ENCODE measurements at places on chromosomes 5 and 9.

GRCh38 chr9:96612105-96612965, 7.3 kb downstream of the CDC14B start:
- DNase-seq: peak; percentile 3

DNA sequence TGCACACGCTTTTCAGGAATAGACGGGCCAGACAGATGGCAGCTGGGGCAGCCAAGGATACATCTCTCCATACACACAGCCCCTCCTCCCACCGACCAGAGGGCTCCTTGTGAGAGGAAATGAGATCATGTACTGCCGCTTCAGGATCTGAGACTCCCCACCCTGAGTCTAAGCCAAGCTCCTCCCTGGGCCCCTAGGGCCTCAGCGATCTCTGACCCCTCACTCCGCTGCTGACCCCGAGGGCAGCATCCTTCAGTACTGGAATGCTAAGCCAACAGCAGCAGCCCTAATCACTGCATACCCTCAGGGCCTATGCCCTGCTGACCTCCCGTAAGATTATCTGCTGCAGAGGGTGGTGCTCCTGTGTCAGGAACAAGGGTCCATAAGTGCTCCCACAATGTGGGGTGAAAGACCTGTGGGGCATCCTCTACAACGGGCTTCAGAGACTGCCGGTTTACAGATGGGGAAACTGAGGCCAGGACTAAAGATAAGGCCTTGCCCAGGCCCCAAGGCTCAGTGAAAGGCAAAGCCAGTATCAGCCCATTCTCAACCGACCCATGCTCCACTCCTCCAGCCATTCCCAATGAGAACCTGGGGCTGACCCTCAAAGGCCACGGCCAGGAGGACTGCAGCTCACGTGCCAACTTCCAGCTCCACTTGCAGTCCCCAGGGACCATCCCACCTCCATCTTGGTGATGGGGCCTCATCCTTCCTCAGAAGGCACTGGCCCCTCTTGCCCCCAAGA, 37.5 kb downstream of the BICD2 start:
- DNase-seq: no peak

GRCh38 chr5:133220851-133221674, 169.2 kb downstream of the HSPA4 start:
- no peak for DNase-seq

DNA sequence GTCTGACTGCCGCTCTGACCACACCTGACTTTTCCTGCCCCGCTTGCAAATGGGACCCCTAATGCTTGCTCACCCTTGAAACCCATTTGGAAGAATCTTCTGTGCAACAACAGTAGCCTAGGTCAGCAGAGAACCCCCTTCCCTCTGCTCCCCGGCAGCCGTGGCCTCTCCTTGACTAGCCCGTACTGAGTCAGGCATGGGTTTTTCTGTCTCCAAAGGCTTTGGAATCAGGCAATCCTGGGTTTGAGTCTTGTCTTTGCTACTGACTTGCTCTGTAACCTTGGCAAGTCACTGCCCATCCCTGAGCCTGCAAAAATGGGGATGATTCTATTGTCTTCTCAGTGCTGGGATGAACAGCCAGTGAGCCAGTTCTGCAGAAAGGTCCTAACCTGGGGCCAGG, 135.4 kb downstream of the RGS3 start:
- no peak for DNase-seq
